HTR-8/SVneo (cell line): ENCODE measurements at places on chromosomes 16 and 17.

- no peak for DNase-seq
These were observed 79.4 kb downstream of the IRF8 start for GRCh38 chr16:85978291-85978775.

DNA sequence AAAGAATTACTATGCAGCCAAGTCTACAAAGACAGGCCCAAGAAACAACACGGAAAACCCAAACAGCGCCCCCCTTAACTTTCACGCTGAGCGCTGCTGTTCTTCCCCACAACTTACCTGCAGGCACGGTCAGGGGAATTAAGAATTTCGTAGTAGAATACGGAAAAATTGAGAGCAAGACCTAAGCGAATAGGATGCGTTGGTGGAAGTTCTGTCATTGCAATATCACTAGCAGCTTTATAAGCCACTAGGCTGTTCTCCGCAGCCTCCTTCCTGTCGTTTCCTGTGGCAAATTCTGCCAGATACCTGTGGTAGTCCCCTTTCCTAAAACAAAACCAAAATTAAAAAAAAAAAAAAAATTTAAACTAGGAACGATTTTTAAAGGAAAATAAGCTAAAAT lies 39.0 kb downstream of the YWHAE start:
- DNase-seq: no peak

- no peak for DNase-seq
These were observed 42.8 kb downstream of the PKD1 start for GRCh38 chr16:2092866-2093265.

- no peak for DNase-seq
These were observed 49.6 kb upstream of the LRRC37A3 start for GRCh38 chr17:64968652-64969501.

DNA sequence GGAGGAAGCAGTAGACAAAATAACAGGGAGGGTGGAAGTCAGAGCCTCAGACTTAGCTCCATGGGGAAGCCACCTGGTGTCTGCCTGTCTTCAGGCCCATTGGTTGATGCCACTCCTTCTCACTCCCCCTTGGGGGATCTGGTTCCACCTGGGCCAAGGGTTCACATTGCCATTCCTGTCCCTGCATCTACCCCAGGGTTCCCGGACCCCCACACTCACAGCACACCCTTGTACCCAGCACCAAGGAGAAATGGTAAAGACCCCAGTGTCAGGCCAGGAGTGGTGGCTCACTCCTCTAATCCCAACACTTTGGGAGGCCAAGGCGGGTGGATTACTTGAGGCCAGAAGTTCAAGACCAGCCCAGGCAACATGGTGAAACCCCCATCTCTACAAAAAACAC lies 1.0 kb upstream of the CA7 start:
- no peak for DNase-seq

GRCh38 chr16:3190949-3191353 lies 2.9 kb downstream of the OR1F1 start:
- no peak for DNase-seq

DNA sequence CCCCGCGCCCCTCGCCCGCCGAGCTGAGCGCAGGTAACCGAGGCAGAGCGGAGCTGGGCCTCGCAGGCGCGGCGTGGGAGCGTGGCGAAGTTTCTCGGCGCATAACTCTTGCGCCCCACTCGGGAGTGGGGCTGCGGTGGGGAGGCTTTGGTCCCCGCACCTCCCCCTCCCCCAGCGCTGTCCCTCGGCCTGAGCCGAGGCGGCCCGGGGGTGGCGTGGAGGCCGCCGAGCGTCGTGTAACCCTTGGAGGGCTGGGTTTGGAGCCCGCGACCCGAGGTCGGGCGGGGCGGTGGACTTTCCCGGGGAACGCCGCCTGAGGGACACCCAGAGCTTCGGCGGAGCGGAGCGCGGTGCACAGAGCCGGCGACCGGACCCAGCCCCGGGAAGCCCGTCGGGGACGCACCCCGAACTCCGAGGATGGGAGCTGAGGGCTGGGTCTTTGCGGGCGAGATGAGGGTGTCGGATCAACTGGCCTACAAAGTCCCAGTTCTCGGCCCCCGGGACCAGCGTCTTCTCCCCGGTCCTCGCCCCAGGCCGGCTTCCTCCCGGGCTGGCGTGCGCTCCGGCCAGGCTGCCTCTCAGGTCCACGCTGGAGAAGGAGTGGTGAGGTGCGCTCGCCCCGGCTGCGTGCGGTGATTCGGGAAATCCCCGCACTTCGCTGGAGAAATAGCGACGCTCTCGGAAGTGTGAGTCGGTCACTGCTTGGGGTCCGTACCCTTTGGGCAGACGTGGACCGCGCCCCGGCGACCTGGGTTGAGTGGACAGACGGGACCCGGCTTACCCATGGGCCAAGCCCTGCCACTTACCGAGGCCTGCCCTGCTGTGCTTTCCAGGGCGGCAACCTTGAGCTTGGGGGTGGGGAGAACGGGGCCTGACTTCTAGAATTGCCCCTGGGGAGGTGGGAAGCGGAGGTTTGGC lies 168.4 kb downstream of the RAB11FIP4 start:
- DNase-seq: no peak

DNA sequence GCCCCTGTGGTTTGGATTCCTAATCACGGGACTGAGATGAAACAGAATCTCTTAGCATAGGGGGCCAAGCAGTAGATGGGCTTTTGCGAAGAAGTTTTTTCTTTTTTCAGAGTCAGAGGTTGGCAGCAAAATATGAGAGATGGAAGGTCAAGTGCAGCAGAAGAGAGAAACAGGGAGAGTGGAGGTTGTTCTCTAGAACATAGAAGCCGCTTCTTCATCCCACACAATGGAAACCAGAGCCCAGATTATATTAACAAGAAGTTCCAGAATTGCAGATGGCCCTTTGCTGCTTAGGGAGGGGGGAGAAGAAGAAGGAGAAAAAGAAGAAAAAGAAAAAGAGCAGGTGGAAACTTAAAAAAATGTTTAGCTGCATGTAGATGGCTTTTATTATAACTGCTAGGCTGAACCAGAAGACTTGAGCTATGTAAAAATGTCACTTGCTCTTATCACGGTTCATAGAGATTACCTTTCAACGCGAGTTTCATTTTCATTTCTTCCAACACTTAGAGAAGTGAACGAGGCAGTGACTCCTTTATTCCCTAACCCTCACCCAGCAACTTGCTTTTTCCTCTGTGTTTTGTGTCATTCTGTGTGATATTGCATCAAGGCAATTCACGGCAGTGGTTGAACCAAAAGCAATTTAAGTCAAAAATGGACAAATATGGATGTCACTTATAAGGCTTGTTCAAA lies 737.5 kb downstream of the WWOX start:
- no peak for DNase-seq

- DNase-seq: no peak
These were observed 164.1 kb upstream of the TOM1L1 start for GRCh38 chr17:54736573-54736972.

DNA sequence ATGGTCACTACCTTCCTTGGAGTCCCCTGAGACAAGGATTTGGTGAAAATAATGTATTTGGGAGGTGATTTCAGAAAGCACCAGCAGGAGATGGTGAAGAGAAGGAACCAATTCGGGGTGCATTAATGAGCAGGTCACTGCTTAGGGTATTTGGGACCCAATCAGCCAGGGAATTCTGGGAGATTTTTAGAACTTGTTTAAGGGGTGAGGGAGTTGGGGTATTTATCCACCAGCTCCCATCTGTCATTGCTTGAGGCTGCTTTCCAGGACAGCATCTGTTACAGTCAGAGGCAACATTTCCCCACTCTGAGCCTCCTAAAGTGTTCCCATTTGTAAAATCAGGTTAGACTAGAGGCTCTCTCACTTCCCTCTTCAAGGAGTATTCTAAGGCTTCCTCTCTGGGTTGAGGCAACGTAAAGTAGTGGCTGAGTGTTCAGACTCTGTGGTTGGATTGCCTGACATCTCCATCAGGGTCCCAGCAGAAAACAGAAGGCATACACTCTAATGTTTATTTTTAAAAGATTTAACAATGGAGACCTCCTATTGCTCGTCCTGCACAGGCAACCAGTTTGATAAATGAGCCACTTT lies 60.9 kb downstream of the CLEC19A start:
- DNase-seq: no peak

- DNase-seq: no peak
These were observed 27.0 kb downstream of the RTN4RL1 start for GRCh38 chr17:1997927-1998742.

- DNase-seq: no peak
These were observed 19.2 kb downstream of the ZNF200 start for GRCh38 chr16:3215601-3216262.

- DNase-seq: no peak
These were observed 21.5 kb downstream of the ABCC1 start for GRCh38 chr16:15970743-15971439.

GRCh38 chr16:14013571-14014283 lies 57.4 kb upstream of the MRTFB start:
- DNase-seq: peak; percentile 61

- DNase-seq: no peak
These were observed 78.6 kb upstream of the CA10 start for GRCh38 chr17:52237151-52237550.

DNA sequence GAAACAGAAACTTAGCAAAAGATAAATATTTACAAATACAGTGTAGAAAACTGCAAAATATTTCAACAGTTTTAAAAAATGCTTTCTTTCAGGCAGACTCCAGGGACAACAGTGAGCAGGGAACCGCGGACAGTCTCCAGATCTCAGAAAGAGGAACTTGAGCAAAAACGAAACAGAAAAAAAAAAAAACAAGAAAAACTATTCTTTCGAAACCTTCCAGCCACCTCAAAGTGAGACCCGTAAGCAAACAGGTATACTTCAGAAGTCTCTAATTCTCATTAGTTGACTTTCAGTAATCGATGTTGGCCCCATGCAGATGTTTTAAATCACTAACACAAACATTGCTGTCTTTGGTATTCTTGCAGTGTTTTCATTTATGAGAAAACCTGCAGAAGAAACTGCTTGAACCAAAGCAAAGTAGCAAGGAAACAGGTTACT lies 15.7 kb upstream of the CCL1 start:
- no peak for DNase-seq

DNA sequence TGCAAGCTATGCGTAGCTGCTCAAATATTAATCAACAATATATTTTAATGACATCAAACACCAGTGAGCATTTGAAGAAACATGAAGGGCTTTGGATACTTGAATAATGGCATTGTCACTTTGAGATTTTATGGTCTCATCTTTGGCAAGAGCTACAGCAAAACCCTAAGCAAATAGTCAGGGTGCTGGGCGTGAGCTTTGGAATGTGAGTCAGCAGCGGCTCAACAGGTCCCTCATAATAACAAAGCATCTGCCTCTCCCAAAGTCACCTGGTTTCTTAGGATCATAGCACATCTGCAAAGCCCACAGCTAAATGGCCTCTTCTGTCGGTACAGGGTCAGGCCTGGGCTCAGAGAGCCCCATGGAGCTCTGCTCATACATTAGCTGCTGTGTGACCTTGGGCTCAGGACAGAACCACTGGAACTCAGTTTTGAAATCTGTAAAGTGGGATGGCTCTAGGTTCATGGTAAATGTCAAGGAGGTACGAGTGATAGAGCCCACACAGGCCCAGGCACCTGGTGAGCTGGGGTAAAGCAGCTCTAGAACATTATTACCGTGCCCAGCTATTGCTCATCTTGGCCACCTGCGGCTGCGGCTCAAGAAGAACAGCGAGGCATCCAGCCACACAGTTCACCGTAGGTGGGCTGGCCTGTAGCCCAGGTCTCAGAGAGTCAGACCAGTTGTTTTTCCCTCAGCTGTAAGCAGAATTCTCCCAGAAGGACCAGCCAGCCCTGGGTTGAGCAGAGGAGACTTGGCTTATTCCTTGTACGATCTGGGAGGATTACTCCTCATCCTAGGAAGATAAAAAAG lies 544.5 kb upstream of the CDH11 start:
- DNase-seq: no peak

DNA sequence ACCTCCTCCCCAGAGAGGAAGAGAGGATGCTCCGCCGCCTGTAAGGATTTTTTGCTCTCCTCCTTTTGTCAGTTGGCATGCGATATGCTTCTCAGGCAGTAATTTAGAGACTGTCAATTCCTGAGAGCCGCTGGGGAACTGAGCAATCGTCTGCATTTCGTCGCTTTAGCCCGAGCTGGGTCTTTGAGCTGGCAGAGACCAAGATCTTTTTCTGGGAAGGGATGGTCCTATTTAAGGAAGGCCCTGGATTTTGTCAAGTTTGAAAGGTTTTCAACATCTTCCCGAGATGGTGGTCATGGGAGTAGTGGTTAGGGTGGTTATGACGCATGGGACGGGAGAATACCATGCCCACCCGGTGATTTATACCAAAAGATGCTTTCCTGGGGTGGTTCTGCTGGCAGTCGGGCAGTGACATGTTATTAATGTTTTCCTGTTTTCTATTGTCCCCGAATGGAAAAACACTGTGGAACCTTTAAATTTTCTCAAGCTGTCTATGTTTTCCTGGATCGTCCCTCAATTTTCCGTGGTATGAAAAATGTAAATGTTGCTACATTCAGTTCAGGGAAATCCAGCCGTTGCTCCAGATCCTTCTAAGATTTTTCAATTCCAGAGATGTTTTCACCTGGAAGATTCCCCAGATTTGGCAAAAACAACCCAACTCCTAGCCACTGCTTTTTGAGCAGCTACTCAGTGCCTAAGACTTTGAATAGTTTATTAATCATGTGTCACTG lies 586.4 kb downstream of the MAF start:
- DNase-seq: no peak

DNA sequence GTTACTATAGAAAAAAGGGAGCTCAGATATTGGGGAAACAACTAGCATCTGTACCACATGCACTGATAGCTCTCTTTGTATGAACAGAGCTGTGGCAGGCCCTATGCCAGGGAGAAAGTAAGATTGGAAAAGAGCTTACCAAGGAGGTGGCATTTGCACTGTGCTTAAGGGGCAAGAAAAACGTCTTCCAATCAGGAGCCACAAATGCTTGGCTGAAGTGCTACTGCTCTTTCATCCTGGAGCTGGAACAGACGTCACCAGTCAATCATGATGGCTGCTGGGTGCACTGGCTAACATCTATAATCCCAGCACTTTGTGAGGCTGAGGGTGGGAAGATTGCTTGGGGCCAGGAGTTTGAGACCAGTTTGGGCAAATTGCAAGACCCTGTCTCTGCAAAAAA lies 218.5 kb downstream of the SEC14L1 start:
- DNase-seq: no peak

- no peak for DNase-seq
These were observed 2.3 kb upstream of the NPTX1 start for GRCh38 chr17:80478487-80479245.

- no peak for DNase-seq
These were observed 36.8 kb upstream of the BCAR1 start for GRCh38 chr16:75288181-75288580.

- no peak for DNase-seq
These were observed 23.0 kb downstream of the WNT3 start for GRCh38 chr17:46795379-46795952.

DNA sequence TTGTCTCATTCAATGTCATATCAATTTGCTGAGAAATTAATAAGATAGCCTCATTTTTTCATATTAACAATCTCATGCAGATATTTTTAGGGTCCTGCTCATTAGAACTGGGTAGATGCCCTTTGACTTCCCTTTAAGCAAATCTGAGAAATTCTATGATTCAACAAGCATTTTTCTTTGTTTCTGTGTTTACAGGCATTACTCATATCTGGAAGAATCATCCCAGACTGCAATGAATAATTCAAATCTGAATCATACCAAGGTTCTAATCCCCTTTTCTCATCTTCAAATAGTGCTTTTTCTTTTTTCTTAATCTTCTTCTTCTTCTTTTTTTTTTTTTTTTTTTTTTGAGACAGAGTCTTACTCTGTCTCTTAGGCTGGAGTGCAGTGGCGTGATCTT lies 69.2 kb upstream of the KIFC3 start:
- DNase-seq: peak; percentile 53
